HS-27A (cell line): ENCODE measurements at places on chromosomes 5 and 9.

DNA sequence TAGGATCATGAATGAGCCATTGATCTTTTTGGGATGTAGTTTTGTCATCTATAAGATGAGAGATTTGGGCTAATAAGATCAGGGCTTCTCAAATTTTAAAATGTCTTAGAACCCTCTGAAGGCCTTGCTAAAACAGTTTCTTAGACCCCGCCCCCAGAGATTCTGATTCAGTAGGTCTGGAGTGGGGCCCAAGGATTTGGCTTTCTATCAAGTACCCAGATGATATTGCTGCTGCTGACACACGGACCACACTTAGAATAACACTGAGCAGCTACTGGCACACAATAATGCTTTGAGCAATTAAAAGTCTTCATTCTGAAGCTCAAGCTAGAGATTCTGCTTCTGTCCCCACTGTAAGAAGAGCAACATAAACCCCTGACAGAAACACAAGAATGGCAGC is 216.7 kb downstream of the SMARCA2 start:
- DNase-seq: no peak

GRCh38 chr5:38420246-38420645 is 136.2 kb downstream of the LIFR start:
- DNase-seq: no peak

- DNase-seq: no peak
These were observed 22.0 kb downstream of the HINT1 start for GRCh38 chr5:131142970-131143617.

DNA sequence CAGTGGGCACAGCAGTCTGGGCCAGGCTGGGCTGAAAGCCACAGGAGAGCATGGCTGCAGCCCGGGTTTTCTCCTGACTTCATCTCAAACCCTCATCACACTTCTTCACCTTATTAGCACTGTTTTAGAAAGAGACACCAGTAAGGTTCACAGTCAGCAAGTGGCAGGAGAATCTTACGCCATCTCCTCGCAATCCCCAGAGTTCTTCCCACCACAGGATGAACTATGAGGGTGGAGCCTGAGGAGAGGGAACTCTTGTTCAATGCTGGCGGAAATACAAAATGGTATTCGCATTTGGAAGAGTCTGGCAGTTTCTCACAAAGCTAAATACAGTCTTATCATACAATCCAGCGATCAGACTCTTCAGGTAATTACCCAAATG is 14.7 kb downstream of the BICD2 start:
- DNase-seq: no peak

- no peak for DNase-seq
These were observed 124.5 kb upstream of the SMIM23 start for GRCh38 chr5:171661143-171661542.

DNA sequence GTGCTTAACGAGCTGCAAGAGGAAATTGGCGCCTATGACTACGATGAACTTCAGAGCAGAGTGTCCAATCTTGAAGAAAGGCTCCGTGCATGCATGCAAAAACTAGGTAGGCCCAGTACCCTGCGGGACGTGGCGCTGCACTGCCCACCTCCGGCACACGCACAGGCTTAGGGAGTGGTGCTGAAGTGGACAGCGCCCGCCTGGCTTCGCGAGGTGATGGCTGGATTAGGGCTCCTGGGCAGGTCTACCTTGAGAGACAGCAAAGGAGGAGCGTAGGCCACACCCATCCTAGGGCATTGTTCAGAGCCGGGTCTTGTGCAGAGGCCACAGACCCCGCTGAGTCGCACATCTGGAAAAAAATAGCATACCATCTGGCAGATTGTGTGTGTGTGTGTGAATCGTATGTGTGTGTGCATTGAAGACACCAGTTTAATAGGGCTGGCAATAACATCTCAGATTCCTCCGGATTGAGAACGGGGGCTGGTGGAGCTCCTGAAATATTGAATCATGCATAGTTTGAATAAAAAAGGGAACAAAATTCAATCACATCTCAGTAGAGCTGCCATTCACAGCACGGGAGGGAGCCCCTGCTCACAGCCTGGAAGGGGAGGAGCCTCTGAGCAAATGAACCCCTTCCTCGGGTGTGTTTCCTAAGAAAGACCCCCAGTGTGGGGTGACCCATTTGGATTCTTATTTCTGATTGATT is 11.1 kb downstream of the OLFM1 start:
- DNase-seq: no peak

DNA sequence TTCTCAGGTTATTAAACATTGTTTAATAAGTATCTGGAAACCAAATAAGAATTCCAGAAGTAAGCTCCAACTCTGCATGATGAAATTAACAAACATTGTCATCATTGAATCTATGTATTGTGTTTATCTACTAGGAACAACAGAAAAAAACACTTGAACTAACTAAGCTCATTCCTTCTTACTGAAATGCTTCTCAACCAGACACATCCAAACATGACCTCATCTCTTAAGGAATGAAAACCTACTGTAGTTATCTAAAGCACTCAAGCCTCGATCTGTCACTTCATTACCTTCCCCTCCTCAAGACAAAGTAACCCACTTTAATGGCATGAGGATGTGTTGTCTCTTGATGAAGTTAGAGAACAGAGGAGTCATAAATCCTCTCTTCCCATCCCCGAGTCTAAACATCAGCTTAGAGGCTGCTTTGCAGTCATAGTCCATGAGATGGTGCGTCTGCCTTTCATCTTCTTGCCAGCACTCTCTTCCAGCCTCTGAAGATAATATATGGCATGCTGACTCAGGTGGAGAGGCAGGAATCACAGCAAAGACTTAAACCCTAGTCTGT is 86.5 kb downstream of the CEMIP2 start:
- no peak for DNase-seq

DNA sequence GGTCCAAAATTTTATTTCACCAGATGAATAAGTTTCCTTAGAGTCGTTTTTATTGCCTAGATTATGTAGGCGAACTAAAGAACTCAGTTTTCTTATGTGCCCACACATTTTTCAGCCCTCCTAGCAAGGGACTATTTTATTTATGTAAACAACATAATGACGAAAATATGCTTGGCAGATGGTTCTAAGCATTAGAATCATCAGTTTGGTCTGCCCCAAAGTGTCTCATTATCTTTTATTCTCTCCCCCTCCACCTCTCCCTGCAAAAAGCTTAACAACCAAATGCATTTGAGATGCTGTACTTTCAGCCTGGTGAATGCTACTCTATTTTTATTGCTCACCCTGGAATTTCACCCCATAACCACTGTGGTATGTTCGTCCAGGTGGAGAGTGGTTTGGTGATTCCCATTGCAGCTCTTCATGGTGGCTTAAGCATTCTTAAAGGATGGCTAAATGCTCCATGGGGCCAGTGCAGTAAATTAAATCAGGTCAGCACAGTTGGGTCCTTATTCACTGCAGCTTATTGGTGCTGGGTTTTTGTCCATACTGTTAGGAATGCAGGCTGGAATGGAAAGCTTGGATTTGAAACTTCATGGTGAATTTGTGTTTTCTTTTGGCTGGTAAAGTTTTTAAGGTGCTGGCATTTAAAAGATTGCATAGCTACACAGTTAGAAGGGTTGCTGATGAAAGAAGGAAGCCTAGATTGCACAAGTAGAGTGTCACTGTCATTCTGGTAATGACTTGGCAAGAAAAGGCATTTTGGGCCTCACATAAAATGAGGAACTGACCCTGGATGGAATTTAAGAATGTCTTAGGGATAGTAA is 39.2 kb downstream of the TLE4 start:
- peak; percentile 85 for DNase-seq

DNA sequence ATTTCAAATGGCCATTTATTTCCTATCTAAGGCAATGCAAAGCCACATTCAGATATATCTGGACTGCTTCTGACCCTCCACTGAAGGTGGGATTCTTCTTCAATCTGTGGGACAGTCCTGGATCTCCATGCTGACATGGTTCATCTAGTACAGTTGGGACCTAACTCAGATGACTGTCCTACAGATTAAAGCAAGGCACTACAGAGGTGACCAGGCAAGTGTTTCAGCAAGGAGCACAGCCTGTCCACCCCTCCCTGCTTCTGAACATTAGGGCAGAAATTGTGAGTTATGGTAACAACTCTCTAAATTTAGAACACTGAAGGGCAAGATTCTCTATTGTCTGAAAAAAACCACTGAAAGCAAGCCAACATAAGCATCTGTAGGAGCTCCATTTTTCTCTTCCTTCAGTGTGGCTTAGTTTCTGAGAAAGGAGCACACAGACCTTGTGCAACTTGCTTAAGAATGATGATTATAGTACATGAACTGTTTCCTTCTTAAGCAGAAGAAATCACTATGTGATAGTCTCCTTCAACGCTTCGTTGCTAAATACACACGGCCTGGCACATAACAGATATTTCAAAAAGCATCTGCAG is 62.9 kb upstream of the BARX1 start:
- no peak for DNase-seq

- DNase-seq: no peak
These were observed 195.3 kb upstream of the MVB12B start for GRCh38 chr9:126131066-126132010.

GRCh38 chr5:77463905-77464304 is 28.2 kb downstream of the WDR41 start:
- DNase-seq: no peak

DNA sequence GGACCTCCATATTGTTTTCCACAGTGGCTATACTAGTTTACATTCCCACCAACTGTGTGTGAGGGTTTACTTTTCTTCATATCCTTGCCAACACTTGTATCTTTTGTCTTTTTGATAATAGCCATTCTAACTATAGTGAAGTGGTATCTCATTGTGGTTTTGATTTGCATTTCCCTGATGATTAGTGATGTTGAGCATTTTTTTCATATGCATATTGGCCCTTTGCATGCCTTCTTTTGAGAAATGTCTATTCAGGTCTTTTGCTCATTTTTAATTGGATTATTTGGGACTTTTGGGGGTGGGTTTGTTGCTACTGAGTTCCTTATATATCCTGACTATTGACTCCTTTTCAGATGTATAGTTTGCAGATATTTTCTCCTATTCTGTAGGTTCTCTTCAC is 44.4 kb downstream of the FEM1C start:
- DNase-seq: no peak

DNA sequence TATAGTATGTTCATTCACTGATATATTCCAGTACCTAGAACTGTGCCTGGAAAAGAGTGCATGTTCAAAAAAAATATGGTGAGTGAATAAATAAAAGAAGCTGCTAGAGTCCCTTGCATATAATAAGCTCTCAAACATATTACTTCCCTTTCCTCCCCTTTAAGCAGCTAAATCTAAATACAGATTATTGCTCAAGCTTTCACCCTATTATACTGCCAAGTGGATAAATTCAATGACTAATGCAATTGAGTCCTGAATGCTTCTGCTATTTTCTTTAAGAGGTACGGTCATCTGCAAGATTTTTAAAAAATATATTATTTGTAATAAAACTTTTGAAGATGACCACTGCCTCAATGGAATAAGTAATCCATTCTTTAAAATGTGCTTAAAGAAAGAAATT is 248.4 kb downstream of the PLK2 start:
- no peak for DNase-seq

DNA sequence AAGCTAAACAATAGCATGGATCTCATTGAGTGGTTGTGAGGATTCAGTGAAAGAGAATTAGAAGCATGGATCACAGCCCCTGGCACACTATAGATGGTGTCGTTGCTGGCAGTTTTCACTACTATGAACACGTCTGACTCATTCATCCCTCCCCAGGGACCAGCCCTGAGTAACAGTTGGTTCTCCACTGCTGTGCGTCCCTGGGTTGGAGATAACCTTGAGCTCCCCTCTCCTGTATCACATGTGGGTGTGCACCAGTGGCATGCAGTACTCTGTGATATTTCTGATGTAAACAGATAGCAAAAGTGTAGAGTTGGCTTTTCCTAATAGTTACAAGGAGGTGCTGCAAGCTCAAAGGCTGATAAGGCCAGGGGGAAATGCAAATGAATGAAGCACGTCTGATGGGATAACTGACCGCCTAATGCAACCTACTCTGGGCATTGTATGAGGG is 8.8 kb upstream of the LCP2 start:
- DNase-seq: no peak

DNA sequence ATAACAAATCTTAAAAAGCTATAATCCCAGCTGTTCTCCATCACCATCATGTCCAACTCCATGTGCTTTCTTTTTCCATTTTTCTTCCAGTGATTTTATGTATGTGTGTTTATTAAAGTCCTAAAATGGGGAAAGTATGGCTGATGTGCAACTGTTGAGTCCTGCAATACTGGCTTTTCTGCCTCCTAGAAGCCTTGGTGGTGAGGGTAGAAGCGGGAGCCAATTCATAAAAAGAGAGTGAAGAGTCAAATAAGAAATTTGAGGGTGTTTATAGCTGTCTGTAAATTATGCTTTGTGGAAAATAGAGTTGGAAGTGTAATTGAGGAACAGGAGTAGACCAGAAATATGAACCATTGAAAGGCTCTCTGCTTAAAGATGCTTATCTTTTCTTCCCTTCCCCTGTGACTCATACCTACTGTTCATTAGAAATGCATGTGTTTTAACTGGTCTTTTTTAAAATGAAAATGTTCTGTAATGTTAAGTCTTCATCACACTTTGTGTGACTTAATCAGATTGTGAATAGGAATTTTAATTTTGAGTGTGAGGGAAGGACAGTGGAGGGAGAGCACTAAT is 80.1 kb downstream of the ZCCHC7 start:
- no peak for DNase-seq

DNA sequence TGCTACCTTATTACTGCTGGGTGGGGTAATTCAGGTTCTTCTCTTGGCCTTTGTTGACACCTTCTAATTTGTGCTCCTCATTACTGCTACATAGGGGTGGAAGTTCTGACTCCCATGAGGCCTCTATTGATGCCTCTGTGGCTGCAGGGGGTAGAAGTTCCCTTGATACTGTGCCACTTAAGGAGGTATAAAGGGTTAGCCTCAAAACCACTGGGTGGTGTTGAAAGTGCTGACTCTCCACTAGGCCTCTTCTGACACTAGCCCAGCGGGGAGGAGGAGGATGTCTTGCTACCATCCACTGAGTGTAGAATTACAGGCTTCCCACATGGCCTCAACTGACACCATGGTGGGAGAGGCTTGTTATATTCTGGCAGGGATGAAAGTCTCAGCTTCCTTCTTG is 36.7 kb upstream of the CCDC112 start:
- DNase-seq: no peak

- no peak for DNase-seq
These were observed 78.8 kb downstream of the NIPSNAP3B start for GRCh38 chr9:104842698-104843097.

- no peak for DNase-seq
These were observed 32.8 kb downstream of the MRRF start for GRCh38 chr9:122297512-122297911.

- no peak for DNase-seq
These were observed 72.3 kb downstream of the NIPSNAP3B start for GRCh38 chr9:104836235-104836634.
